ENCODE measurements at places on chromosomes 1 and 21. TPM values are rescaled to one million over a fixed set of nuclear protein-coding genes. Genes with fewer than 3 reads are reported as not detected.

FCN3 gene
- total RNA-seq = not detected

GALE gene
- 38.2 TPM for total RNA-seq

NBPF12 gene
- total RNA-seq = 6.8 TPM

SPATA6 gene
- 6.2 TPM for total RNA-seq

CELA3A gene
- not detected for total RNA-seq

MYOM3 gene
- total RNA-seq = 0.13 TPM

Measured in thoracic aorta endothelial cell (primary cell).